Hindlimb muscle (tissue), 1 donor: ENCODE measurements at places on chromosomes 5 and 9. TPM values are rescaled to one million over a fixed set of nuclear protein-coding genes. Genes with fewer than 3 reads are reported as not detected.

DNA sequence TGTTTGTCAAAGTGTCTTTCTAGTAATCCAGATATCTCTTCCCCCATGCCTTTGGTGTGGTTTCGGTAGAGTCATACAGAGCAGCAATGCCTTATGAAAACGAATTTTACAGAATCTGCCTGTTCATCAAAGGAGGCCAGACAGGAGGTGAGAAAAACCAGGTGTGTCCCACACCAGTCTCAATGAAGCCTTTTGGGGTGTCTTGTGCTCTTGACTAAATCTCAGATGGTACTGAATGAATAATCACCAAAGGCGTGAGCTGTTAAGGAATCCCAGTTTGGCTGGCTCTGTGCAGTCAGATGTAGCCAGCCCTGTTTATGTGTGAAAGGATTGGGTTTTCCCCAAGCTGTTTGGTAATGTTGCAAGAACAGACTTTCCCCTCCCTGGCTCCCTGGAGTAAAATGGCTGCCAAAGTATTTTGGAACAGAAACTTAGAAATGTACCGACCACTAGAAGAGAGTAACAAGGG, 70.8 kb upstream of the CDKN2B start:
- peak; percentile 22 for DNase-seq

IFNA2 gene
- polyA plus RNA-seq, result not detected

DNA sequence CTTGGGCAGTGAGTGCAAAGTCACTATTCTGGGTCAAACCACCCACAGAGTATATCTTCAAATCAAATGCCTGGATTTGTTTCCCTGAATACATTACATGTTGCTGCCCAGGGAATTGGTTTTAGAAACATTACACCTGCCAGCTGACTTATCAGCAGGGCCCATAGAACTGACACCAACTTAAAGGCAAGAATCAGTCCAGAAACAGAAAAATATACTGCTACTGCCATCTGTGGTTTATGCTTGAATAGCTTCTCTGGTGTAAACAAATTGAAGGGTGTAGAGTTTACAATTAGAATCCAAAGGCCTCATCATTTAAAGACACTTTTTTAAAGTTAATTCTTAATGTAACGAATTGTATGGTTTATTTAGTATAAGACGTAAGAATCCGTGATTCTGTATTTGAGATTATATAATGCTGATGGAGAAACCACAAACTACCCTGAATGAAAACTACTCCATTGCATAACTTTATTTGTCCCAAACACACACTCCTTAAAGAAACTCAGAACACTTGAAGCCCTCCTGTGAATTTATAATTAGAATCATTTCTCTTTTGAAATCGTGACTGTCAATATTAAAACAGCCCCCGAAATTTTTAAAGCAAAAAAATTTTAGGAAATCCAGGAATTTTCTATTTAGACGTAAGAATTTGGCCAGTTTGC, 6.2 kb downstream of the NR6A1 start:
- DNase-seq, result no peak

GRCh38 chr9:84187090-84187489, 153.5 kb downstream of the SLC28A3 start:
- DNase-seq, result no peak
